ENCODE measurements at places on chromosomes 5 and 9. TPM values are rescaled to one million over a fixed set of nuclear protein-coding genes. Genes with fewer than 3 reads are reported as not detected.

Gene EXD3
- 3.4 TPM for total RNA-seq

Gene ABCA1
- total RNA-seq, result 66.6 TPM

Gene PFN3
- not detected for total RNA-seq

Gene ADAMTS12
- total RNA-seq, result 13.4 TPM

Gene IL5
- total RNA-seq, result not detected

Gene SGCD
- 3.5 TPM for total RNA-seq

Gene ADAMTS6
- total RNA-seq, result 21.1 TPM

Gene SHOC1
- not detected for total RNA-seq

Gene ADRA1B
- 1.6 TPM for total RNA-seq

Gene UQCRQ
- 275 TPM for total RNA-seq

DNA sequence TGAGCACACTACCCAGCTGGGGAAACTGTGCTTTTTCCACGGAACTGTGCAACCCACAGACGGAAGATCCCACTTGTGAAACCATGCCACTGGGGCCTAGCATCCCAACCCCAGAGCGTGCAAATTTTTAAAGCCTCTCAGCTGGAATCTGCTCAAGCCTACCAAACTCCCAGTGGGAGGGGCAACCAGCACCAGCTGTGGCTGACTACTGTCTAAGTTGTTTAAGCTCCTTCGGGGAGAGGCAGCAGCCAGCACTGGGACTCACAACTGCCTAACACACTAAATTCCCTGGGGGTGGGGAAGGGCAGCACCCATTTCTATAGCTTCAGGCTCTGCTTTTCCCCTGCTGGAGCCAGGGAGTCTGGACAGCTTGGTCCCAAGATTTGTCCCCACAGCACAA, 287.6 kb upstream of the MSX2 start:
- no peak for DNase-seq

GRCh38 chr9:18314316-18314715, 159.6 kb upstream of the ADAMTSL1 start:
- no peak for DNase-seq

GRCh38 chr5:80865551-80865950, 94.6 kb upstream of the RASGRF2 start:
- no peak for DNase-seq

DNA sequence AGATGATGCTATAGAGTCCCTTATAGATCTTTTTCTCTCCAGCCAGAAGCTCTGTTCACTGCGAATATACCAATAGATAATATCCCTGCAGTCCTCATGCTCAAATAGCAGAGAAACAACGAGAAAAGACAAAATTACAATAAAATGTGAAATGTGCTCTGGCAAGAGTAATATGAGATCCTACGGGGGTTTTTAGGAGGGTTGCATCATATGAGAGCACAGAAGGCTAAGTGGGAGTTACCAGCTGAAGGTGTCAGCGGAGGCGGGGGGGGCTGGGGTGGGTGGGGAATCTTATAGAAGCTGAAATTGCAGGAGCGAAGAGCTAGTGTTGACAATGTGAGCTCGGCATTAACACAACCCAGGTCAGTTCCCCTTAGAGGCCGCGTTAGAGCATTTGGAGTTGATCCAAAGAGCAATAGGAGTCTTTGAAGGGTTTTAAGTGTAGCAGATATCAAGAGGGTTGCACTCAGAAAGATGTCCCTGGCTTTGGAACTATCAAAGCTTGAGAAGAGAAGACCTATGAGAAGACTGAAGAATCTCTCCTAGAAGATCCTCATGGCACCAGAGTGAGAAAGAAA, 109.7 kb downstream of the BASP1 start:
- DNase-seq, result no peak

GRCh38 chr9:120726484-120726883, 12.2 kb upstream of the MEGF9 start:
- DNase-seq, result no peak

DNA sequence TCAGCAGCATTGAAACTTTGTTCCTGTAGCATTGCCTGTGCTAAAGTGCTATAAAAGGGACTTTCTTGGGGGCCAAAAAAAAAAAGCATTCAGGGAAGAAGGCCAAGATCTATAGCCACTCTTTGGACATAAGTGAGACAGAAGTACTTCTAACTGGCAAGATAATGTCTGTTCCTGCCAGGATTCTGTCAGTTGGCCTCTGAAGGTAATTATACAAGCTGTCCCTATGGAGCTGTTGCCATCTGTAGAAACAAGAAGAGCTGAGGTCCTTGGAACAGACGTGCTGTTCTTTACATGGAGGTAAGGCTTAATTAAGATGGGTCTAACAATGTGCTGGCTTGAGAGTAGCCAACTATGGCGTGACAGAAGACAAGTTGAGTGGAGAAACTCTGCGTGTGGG, 9.7 kb downstream of the KIF20A start:
- no peak for DNase-seq

DNA sequence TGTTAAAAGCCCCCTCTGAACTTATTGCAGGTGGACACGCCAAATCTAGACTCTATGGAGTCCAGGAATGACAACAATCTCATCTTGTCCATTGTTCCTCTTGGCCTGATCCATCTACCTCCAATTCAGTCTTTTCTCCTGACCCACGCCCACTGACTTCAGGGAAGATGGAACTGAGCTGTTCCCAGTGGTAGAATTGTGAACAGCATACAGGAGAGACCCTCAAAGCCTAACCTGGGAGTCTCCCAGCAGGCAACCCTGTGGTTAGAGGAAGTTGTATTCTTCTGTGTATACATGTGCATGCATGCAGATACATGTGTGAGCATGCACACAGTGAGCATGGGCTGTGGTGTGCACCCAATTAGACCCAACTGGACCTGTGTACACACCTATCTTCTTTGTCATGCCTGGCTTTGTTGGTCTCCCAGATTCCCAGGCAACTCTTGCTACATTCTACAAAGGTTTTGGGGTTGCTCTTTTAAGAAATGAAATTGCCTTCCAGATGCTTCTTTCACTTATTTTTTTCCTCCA, 286.0 kb downstream of the ZSWIM6 start:
- no peak for DNase-seq

- DNase-seq, result no peak
Observed at GRCh38 chr9:107907255-107907654, 417.7 kb upstream of the KLF4 start.

- DNase-seq, result no peak
Observed at GRCh38 chr5:133957591-133957990, 10.8 kb downstream of the C5orf15 start.

DNA sequence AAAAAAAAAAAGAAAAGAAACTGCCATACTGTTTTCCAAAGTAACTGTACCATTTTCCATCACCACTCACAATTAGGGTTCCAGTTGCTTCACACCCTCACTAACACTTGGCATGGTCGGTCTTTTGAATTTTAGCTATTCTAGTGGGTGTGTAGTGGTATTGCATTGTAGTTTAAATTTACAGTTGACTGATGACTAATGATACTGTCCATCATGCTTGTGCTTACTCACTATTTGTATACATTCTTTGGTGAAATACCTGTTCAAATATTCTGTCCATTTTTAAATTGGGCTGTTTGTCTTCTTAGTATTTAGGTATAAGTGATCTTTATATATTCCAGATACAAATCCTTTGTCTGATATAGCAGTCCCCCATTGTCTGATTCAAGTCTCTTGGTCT, 36.2 kb upstream of the ZNF169 start:
- DNase-seq, result no peak

GRCh38 chr5:171721464-171721863, 64.2 kb upstream of the SMIM23 start:
- no peak for DNase-seq

DNA sequence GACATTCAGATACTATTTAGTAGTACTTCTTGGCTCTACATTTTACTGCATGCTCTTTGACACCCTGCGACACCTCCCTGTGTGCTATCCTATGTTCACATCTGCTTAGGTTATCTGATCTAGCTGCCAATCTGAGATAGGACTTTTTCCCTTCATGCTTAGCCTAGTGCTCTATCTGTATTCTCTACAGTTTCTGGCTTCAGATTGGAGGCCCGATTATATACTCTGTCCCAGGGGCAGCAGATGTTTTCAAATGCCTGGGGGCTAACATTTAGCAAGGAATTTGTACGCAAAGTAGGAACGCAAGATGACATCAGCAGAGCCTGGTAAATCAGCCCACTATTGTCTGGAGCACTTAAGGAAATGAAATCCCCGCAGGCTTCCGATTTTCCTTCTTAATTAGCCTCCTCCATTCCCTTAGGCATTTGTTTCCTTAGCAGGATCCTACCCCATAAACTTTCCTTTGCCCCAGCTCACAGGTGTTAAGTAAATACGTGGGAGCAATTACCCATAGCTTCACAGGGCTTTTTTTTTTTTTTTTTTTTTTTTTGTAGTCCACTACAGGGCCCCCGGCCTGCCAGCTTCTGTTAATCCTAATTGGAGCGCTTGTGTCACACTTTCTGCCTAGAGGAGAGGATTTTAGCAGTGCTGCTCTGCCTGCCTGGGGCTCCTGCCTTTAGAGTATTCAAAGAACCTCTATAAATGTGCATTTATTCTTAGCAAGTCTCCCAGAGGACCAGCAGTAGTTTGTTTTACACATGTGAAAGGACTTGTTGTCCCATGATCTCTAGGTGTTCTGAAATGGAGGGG, 61.1 kb upstream of the LPAR1 start:
- DNase-seq, result no peak

DNA sequence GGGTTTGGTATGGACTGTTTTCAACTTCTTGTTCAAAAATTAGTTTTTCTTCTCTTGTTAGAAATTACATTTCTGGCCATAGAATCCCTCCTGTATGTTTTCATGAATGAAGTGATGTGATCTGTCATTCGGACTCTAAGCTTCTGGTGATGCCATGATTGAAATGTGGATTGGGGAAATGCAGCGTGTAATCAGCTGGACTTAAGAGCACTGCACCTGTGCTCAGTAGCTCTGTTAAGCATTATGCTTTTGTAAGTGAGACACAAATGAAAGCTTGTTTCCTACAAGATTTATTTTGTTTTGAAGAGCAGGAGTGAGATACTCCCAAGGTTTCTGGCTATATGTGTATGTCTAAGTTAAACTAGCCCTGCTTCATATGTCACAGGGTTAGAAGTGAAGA, 24.0 kb upstream of the FAM120AOS start:
- DNase-seq, result no peak

DNA sequence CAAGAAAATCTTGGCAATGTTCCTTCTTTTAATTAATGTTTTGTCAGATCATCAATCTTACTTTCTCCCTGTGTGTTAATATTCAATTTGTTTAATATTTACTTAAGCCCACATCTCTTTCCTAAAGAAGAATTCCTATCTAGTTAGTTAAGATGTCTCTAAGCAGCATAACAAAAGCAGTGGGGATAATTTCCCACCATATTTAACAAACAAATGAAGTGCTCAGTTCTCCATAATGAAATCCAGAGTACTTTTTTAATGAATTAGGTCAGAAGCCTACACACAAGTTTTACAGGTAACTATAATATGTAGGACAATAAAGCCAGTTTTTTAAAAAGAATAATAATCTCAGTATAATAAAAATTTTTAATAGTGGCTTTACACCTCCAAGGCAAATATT, 1918.8 kb downstream of the EFNA5 start:
- no peak for DNase-seq

DNA sequence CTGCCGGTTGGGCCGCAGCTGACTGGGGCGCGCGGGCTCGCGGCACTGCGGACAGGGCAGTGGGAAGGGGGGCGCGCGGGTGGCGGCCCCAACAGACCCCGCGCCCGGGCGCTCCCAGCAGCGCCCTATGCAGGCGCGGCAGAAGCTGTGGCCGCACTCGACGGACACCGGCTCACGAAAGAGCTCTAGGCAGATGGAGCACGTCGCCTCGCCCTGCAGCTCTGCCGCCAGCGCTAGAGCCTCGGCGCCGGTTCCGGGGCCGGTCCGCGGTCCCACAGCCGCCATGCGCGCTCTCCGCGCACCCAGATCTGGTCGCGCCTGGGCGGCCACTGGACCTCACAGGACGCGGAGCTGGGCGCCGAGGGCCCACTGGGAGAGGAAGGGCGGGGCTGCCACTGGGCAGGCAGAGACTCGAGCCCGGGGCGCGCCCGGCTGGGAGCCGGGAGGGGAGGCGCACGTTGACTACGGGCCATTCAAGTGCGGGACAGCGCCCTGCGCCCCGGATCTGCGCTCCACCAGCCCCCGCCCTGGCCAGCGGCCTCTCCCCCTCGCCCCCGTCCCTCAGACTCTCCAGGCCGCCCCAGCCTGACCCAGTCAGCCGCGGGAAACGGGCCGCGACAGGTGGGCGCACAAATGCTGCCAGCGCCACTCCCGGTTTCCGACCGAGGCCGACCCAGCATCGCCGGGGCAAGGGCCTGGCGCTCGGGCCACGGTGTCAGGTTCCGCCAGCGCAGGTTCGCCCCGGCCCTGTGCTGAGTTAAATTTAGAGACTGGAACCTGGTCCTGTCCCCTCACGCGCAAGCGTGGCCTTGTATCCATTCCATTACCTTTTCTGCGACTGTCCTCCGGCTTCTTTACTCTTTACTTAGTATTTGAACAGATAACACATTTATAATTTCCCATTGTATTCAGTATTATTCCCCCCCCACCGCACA, at the start of gene TRIM7:
Gene TRIM7 (minus strand): TSS at position 371 of the 935 bp plus-strand sequence. CDS start 86 bp downstream, at position 285.
- DNase-seq, result no peak

DNA sequence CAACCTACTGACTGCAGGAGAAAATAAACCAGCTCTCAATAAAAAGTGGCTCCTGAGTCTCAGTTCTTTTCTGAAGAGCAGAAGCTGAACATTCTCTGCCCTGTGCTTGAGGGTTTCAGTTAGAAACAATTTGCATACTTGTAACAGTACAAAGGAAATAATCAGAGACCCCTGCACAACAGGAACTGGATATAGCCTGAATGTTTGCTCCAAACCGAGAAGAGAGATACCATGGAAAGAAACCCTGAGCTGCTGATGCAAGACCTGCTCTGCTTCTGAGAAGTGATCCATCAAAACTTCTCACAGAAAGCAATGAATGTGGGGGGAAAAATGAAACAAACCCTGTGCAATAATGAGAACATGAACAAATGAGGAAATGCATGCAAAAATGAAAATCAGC, 592.9 kb downstream of the SEMA5A start:
- DNase-seq, result no peak

- no peak for DNase-seq
Observed at GRCh38 chr9:97906236-97906831, 16.0 kb downstream of the TRMO start.

- DNase-seq, result no peak
Observed at GRCh38 chr5:36661456-36662220, 55.2 kb downstream of the SLC1A3 start.

DNA sequence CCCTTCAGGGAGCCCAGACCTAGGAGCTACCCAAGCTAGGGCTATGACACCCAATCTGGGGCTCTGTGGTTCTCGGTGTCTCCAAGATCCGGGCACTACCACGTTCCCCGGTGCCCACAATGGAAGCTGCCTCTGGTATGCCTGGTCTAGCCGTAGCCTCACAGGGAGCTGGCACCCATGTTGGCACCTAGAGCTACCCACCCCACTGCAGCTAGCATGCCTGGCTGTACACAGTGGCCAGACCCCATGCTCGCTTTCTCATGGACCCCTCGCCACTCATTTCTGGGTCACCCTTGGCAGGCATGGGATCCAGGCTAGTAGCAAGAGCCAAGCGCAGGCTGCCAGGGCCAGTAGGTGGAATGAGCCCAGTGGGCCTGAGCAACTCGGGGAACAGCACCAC, 109.0 kb downstream of the CYLC2 start:
- DNase-seq, result no peak

- peak; percentile 51 for DNase-seq
Observed at GRCh38 chr5:9545992-9546851, at the start of gene SEMA5A. Gene SEMA5A (minus strand): TSS chr5:9546075. CDS start chr5:9379946, 166,129 bp downstream.
